ENCODE measurements at places on chromosomes 3 and 15.

GRCh38 chr15:85825118-85825517, 30.4 kb upstream of the KLHL25 start:
- DNase-seq = no peak

DNA sequence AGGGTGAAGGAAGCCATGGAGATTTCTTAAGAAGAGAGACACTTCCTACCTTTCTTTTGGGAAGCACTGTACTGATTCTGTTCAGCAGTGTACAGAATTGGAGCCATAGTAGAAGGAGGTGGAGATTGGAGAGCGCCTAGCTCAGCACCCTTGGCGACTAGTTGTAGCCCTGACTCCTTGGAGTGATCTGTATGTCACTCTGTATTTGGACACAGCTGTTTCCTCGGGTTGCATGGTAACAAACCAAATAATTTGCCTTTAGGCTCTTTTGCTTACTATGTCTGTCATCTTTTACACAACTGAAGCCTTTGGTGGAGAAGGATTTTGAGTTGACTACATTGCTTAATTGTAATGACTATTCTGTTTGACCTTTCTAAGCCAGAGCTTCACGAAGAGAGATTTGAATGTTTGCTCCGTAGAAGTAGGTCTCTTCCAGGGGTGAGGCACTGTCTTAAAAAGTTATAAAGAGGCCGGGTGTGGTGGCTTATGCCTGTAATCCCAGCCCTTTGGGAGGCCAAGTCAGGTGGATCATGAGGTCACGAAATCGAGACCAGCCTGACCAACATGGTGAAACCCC, 77.1 kb downstream of the AKAP13 start:
- no peak for DNase-seq

- DNase-seq = no peak
These were observed 19.8 kb upstream of the P2RY12 start for GRCh38 chr3:151404316-151404715.

GRCh38 chr3:122151480-122151879, 32.0 kb upstream of the CASR start:
- DNase-seq = no peak

DNA sequence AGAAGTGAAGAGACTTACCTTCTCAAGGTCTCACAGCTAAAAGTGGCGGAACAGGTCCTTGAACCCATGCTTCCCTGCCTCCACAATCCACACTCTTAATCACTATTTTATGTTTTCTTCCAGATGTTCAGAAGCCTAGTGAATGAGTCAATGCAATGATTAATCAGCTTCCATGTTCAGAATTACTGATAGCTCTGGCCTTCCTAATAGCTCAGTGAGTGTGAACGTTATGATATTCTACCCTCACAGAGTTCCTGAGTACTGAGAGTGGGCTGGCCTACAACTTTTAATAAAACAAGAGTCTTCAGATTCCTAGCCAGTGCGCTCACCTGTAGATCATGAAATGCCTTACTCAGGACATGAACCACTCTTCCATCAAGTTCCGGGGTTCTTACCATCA, 443.0 kb upstream of the ADAMTS9 start:
- DNase-seq = no peak

DNA sequence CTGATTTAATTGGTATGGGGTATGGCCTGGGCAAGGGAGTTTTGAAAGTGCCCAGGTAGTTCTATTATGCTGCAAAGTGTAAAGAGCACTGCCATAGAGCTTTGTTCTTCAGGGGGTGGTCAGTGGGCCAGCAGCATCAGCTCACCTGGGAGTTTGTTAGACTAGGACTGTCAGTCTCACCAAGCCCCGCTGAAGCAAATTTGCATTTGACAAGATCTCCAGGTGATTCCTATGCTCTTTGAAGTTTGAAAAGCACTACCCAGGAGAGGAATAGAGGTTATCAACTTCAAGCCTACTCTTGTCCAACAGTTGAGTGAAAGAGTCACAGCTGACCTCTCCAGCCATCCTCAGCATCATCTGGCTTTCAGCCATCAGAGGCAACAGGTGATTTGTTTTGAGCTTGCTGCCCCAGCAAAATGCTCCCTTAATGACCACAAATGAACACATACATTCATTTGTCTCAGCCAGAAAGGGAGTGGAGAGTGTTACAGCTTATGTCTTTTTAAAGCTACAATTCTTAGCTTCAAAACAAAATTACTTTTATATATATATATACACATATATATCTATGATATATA, 8.0 kb downstream of the ZSCAN2 start:
- no peak for DNase-seq

GRCh38 chr15:50055332-50055731, 63.7 kb downstream of the ATP8B4 start:
- DNase-seq = no peak

DNA sequence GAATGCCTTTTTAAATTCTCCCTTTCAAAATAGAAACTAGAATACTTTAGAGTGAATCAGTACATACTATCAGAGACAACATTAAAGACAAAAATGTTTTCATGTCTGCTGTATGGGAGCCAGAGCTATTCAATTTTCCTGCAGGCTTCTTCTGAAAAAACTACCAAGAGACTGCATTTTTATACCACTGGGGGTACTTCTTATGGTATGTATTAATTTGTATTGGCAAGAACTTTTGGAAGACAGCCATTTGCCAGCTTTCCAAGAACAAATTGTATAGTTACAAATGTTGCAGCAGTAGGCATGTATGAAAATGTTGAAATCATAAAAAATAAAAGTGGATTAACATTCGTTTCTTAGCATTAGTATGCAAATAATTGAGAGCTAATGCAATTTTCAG, 1010.0 kb upstream of the CADM2 start:
- DNase-seq = no peak

- DNase-seq = no peak
These were observed 154.6 kb upstream of the MBNL1 start for GRCh38 chr3:152113992-152114651.

GRCh38 chr3:99634881-99635280, 3.5 kb upstream of the COL8A1 start:
- DNase-seq = no peak

DNA sequence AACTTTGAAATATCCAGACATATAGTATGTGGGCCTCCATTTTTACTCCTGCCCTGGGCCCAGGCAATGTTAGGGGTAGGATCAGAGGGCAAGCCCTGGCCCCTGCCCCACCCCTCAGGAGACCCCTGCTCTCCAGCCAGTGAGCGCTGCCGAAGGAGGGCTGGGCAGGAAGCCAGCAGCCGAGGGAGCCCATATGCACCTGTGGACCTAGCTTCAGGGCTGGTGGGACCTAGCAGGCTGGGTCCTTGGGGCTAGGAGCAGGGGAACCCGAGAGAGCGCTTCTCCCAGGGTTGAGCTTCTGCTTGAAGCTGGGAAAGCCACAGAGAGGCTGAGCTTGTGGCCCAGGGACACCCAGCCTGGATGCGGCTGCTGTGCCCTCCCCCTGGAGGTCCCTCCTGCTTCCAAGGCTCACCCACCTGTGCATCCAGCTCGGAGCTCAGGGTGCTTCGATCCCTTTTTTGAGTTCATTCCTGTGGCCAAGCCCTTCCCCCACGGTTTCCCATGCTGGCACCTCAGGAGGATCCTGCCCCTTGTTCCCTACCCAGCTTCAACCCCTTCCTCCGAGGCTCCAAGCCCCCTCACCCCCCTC, 21.0 kb upstream of the CYP11A1 start:
- DNase-seq = no peak

GRCh38 chr15:40464595-40465185, 6.1 kb upstream of the CHST14 start:
- DNase-seq = no peak

DNA sequence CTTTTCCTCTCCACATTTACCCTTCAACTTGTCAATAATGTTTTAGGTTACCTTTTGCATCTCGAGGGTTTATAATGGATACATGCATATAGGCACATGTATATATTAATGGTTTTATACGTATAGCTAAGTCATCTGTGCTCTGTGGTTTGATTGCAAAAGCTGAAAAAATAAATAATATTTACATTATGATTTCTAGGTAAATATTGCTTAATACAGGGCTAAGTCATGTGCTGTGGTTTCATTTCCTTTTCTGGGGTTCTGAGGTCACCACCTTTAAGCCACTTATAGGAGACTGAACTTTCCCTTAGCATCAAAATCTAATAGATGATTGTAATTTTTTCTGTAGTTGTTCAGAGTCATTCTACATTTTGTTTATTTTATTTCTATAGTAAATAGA, 33.1 kb downstream of the LPP start:
- no peak for DNase-seq

DNA sequence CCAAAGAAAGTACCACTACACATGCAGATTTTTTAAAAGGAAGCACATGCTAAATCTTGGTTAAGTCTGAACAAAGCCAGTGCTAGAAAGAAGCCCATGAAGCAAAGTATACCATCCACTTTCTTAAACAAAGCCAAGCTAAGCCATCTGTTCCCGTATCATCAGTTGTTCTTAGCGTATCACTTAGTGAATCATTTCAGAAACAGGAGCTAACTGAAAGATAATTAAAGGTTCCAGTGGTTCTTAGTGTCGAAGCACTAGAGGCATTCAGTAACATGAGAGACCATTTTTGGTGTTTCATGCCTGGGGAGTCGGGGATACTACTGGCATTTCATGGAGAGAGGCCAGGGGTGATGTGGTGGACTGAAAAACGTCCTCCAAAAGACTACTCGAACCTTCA, 12.8 kb downstream of the UBXN7 start:
- DNase-seq = no peak

GRCh38 chr3:16462679-16463078, 50.8 kb downstream of the RFTN1 start:
- DNase-seq = no peak

GRCh38 chr3:32288819-32289218, 50.3 kb downstream of the CMTM8 start:
- DNase-seq = no peak

DNA sequence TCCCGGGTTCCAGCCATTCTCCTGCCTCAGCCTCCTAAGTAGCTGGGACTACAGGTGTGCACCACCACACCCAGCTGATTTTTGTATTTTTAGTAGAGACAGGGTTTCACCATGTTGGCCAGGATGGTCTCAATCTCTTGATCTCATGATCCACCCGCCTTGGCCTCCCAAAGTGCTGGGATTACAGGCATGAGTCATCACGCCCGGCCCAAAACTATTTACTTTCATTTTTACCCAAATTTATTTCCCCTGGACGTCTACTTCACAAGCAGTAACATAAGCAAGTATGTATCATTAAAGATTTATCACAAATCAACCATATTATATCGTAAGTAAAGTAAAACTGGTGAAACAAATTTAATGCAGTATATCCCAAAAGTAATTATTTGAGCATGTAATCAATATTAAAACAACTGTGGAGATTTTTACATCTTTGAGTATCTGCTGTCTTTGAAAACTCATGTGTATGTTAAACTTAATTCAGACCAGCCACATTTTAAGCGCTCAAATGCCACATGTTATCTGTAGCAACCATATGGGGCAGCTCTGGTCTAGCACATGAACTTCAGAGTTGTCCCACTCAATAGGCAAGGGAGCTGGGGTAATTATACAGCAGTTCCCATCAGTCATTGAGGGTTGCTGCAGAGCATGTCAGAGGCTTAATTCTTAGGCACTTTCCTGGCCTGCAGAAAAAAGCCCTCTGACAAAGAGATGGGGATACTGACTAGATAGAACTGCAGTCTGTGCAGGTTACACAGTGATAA, 185.7 kb upstream of the CTDSPL start:
- DNase-seq = no peak

- DNase-seq = no peak
These were observed 129.7 kb upstream of the TPM1 start for GRCh38 chr15:62912808-62913207.

DNA sequence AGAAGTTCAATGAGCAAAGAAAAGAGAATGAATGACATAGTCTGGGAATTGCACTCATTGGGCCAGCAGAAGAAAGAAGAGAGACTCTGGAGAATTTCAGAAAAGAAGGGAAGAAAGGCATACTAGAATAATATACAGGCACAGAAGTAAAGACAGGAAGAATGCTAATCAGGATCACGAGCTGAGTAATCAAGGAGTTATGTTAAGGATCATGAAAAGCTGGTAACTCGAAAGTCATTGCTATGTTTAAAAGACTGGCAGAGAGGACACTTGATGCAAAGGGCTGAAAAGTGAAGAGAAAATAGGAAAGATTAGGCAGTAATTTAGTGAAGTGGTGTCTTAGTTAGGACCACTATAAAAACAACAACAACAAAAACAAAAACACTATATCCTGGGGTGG, 284.1 kb downstream of the ZBBX start:
- DNase-seq = no peak

DNA sequence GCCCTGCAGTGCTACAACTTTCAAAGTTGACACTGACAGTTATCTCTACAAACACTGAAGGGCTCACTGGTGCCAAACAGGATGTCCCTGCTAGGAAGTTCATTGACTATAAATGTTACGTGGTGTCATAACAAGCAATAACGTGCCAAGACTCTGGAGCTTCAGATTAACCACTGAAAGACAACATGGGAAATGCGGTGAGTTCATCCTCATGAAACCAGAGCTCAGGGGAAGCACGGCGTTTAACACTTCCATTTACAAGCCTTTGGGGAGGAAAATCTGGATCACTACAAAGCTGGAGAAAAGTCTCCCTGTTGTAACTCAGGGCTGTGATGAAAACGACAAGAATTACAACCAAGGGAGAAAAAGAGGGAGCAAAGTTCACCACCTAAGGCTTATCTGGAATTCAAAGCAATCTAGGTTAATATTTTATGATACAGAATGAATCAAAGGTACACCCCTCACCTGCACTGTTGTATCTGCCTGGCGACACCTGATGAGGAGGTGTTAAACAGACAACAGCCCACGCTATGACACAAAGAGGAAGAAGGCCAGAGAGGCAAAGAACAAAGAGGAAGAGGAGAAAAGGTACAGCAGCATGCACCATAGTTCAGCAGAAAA, 27.0 kb downstream of the SHQ1 start:
- no peak for DNase-seq

GRCh38 chr15:35071106-35071505, 14.0 kb downstream of the NANOGP8 start:
- no peak for DNase-seq

Data from activated CD8-positive, alpha-beta memory T cell treated with anti-CD3 and anti-CD28 coated beads for 4 hours (primary cell).